Astrocyte (in vitro differentiated cells and primary cell): ENCODE measurements at places on chromosomes 6 and 20.

GRCh38 chr6:55955684-55956083 lies 80.3 kb upstream of the BMP5 start:
- no peak for DNase-seq

DNA sequence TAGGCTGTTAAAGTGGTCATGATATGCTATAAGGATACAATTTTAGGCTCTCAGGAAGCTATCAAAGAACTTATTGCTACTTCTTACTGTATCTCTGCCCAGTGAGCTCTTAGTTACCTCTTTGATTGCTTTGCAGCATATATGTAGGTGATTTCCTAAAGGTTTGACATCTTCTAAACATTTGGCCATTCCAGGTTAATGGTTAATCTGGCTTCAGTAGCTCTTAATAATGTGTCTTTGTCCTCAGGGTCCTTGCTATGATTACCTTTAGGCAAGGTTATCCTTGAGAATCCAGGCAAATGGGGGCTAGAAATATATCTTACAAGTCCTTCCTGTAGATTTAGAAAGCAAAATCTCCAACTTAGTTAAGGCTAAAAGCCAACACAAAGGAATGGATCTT lies 575.4 kb downstream of the TFAP2B start:
- DNase-seq = no peak

- no peak for DNase-seq
These were observed 11.8 kb downstream of the DUSP22 start for GRCh38 chr6:303948-304558.

DNA sequence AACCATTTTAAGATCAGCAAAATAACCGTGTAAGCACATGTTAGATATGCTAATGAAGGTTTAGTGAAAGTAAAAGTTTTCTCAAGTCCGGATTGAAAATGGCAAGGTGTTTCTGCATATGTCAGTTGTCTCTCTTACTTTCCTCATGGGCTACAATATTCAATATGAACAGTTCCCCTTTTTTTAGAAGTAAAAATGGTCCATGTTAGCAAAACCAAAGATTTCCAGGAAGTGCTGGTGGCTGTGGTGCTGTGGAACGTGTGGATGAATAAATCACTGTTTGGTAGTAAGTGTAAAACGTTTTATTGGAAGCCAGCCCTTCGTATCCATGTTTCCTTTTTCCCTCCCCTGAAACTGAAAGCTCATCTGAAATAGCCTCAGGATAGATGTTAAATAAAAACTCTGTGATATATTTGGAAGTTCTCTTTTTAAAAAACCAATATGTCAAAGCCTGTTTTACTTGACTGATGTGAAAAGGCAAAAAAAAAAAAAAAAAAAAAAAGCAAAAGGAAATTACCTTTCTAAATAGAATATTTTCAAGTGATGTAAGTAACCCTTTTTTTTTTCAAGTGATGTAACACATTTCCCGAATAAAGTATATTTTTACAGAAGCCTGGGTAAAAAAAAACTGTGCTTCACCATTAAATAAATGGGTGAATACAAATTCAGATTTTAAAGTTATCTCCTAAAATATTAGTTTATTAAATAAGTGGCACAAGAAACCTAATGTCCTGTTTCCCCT lies 41.9 kb downstream of the PLEKHG1 start:
- DNase-seq = peak; percentile 29

GRCh38 chr20:53574819-53575218 lies 18.8 kb downstream of the ZNF217 start:
- no peak for DNase-seq

DNA sequence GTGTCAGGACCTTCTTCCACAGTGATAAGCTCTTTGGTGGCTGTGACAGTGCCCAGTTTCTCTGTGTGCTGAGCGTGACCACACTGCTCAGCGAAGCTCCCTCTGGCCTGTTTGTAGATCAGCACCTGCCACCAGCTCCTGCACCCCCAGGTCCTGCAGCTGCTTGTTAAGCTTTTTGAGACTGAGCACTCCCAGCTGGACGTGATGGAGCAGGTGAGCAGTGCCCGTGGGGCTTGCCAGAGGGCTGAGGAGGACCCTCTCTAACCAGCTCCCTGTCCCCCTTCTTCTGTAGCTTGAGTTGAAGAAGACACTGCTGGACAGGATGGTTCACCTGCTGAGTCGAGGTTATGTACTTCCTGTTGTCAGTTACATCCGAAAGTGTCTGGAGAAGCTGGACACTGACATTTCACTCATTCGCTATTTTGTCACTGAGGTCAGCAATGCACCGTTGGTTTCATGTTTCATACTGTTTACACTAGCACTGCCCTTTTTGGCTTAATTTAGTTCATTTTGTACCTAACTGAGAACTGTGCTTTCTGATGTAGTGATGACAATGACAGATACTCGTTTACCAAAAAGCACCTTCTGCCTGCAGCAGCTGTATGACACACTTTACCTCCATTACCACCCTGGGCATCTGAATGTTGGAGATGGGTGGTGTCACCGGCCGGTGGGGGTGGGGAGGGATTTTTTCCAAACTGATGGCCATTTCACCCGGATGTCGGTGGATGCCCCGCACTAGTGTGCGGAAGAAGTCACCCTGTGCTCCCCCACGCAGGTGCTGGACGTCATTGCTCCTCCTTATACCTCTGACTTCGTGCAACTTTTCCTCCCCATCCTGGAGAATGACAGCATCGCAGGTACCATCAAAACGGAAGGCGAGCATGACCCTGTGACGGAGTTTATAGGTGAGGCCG lies 12.5 kb downstream of the NELFCD start:
- no peak for DNase-seq

- no peak for DNase-seq
These were observed 1.2 kb upstream of the BPI start for GRCh38 chr20:38302786-38303185.

DNA sequence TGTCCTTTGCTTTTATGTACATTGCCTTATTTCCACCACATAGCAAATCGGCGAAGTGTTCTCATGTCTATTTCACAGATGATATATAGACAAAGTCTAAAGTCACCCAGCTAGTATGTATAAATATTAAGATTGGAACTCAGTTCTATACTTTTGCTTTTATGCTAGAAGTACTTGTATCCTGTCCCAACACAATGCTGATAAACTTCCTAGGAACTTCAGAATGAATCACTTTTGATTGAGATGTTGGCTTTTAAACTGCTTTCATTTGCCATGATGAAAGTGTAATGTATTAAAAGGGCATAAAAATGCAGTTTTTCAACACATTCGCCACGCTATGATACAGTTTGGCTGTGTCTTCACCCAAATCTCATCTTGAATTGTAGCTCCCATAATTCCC lies 50.8 kb downstream of the GCLC start:
- DNase-seq = peak; percentile 36

DNA sequence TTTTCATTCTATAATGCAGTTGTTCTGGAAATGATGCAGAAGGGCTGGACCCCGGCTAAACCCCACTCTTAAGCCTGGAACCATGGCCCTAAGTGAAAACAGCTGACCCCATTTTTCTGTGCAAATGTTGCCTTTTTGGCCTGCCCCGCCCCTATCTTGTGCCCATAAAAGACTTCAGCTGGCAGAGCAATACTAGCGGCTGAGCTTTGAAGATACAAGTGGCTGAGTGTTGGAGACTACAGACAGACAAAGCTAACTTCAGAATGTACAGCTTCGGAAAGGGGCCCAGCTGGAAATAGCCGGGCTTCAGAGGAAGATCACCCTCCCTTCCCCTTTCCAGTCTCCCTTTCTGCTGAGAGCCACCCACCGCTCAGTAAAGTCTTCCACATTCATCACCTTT lies 258.6 kb upstream of the SPTLC3 start:
- DNase-seq = no peak

GRCh38 chr6:42375007-42375635 lies 76.6 kb downstream of the TRERF1 start:
- DNase-seq = no peak

GRCh38 chr6:6277413-6277812 lies 43.0 kb downstream of the F13A1 start:
- peak; percentile 0 for DNase-seq

DNA sequence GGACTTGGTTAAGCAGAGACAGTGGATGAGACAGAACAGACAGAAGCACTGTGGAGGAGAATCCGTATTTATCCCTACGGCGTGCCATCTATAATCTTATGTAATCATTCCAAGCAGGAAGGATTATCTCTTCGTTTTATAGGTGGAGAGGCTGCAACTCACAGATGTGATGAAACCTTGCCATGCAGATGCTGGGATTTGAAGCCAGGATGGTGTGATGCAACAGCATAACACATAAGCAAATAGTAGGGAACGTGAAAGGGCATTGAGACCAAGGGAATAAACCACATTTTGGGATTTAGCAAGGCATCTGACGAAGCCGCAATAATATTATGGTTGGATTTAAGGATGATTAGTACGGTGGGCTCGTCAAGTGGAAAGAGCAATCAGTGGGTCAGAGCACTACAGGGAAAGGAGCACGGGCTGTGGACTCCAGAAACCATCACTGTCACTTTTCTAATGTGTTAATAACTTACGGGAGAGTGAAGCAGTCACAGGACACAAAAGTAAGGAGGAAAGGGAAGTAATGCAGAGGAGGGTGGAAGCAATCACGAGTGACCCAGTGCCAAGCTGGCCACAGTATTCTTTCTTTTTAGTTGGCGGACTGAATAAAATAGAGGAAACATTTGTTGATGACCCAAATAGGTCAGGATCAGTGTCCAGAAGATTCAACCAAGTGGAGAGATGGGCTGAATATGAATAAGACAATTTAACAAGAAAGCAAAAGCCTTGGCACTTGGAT lies 119.6 kb upstream of the EDN1 start:
- DNase-seq = no peak

DNA sequence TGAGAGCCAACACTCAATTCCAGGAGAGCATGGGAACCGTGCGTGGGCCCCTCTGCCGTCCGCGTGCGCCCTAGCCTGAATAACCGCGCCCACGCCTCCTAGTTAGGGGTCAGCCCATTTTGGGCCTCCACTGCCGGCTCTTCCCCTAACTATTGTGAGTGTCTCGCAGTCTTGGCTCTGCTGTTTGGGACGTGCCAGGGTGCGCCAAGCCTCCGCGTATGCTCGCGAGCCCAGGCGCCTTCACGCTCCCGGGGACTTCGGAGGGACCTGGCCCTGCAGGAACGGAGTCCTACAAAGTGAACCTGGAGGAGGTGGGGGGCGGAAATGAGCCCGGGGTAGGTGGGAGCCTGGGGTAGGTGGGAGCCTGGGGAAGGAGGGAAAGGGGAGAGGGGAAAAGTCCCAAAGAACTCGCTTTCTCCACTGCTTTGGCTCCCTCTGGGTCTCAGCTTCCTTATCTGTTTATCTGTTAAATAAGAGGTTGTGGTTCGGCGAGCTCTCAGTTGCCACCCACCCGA lies 873 bp upstream of the GCM2 start:
- DNase-seq = no peak

- DNase-seq = no peak
These were observed 24.1 kb downstream of the COL20A1 start for GRCh38 chr20:63317061-63317460.
